ENCODE measurements at places on chromosomes 5 and 9.

GRCh38 chr5:24855485-24855884 lies 210.7 kb upstream of the CDH10 start:
- DNase-seq, result no peak

GRCh38 chr5:128300181-128300580 lies 216.6 kb downstream of the SLC12A2 start:
- no peak for DNase-seq

- DNase-seq, result no peak
Observed at GRCh38 chr5:149588936-149589335, 7.6 kb downstream of the ARHGEF37 start.

DNA sequence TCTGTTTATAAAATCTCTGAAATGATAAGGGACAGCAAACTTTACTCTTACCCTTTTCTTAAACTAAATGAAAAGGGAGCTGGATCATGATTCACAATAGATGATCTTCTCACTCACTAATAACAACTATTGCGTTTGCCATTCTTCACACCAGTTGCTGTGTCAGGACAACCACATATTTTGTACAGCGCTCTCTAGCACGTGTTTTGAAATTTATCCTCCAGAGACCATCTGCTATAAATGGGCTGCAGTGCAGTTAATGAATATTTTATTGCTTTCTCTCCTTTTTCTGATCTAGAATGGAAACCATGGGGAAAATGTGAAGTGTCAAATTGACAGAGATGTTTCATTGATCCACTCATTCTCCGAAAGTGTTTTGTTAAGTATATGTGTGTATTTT lies 258.4 kb upstream of the CCNH start:
- DNase-seq, result no peak

DNA sequence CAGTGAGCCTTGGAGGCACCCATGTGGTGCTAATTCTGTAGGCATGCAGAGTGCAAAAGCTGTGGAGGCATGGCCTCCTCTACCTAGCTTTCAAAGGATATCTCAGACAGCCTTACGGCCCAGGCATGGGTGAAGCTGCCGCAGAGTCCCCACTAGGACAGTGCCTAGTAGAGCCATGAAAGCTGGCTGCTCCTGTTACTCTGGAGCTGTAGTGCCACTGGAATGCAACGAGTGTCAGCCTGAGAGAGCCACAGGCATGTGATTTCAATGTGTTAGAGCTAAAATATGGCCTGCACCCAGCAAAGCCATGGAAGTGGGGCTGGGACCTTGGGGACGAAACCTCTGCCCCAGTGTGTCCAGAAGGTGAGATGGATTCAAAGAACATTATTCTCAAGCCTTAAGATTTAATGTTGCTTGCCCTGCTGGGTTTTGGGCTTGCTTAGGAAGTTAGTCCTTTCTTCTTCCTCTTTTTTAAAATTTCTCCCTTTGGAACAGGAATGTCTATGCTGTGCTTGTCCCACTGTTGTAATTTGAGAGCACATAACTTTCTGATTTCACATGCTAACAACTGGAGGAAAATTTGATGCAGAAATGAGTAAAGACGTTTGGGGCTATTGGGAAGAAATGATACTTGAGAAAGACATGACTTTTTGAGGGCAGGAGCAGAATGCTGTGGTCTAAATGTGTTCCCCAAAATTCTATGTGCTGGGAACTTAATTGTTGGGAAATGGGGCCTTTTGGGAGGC lies 298.4 kb downstream of the PSAT1 start:
- DNase-seq, result no peak

GRCh38 chr9:83651558-83651957 lies 28.6 kb downstream of the IDNK start:
- no peak for DNase-seq

DNA sequence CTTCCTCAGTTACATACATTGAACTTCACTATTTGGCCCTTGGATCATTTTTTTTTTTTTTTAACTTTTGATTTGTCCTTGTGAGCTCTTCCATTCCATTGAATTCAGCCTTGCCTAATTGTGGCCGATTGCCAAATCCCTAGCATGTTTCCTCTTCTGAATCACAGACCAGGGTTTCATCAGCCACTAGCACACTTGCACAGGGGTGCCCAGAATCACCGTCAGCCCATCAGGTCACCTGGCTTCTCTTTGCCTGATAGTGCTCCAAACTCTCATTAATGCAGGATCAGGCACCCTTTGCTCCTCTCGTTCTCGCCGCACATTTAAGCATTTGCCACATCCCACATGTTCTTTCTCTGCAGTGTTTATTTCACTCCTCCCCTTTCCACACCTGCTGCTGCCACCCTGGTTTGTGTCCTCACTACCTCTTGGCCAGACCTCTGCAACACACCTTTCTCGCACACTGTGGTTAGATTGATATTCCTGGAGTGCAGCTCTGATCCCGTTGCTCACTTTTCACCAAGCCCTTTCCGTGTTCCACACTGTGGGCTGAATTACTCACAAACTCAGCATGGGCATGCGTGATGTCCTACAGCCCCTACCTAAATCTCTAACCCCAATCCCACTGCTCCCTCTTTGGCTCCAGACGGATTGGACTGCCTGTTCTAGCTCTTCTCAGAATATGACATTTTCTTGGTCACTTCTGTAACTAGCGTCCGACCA lies 9.8 kb downstream of the PIK3R1 start:
- no peak for DNase-seq

DNA sequence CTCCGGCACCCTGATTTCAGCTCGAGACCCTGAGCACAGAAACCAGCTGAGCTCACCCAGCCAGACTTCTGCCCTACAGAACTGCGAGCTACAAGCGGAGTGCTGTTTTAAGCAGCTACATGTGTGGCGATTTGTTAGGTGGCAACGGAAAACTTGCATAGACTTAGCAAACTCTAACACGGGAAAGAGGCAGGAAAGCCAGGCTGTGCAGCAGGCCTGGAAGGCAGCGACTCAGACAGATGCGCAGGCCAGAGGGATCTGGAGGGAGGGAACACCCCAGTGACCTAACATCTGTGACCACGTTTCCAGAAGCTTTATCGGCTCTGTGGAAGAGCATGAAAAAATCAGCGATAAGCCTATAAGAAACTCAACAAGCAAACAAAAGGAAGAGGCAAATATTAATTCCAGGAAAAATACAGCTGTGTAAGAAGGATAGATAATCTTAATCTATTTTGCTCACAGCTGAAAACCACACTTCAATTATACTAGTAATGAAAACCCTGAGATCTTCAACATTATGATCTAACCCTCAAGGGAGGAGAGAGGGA lies 11.0 kb downstream of the UBAC1 start:
- no peak for DNase-seq

DNA sequence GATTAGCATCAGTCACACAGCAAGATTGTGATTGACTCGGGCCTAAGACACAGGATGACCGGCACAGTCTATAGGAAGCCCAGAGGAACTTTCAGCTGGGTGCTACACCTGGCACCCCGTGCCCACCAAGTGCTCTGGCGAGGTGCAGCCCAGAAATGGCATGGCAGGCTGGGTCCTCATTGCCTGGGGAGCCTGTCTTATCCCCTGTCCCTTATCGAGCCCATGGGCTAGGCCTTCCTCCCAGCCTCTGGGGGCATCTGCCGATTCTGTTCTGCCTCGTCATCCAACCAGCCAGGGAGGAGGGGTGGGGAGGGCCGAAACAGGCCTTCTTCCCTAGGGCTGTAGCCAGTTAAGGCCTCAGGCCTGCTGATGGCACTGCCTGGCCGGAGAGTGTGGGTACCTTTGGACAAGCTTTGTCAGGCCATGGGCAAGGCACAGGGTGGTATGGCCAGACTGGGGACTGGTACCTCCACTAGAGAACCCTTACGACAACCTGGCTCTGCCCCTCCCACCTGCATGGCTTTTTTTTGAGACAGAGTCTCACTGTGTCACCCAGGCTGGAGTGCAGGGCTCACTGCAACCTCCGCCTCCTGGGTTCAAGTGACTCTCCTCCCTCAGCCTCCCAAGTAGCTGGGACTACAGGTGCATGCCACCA lies 1.6 kb downstream of the GRK6 start:
- DNase-seq, result no peak

DNA sequence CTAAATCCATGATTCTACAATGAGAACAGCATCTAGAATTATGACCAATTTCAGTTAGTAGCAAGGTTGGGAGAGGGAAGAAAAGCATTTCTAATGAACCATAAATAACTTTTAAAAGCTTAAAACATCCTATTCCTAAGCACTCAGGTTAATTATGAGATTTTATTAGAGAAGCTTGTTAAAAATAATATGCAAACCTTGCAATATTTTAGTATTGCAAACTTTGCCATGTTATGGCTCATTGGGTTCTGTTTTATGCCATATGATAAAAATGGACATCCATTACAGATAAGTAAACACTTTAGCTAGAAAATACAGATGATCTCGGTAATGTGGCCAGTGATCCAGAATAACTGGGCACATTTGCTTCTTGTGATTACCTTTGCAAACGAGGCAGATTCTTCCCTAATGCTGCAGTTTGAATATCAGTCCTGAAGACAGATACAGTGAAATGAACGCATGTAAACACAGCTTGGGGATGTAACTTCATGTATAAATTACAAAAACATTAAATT lies 447.0 kb downstream of the PLK2 start:
- DNase-seq, result no peak

GRCh38 chr9:77798140-77798539 lies 150.0 kb upstream of the GNA14 start:
- DNase-seq, result no peak

DNA sequence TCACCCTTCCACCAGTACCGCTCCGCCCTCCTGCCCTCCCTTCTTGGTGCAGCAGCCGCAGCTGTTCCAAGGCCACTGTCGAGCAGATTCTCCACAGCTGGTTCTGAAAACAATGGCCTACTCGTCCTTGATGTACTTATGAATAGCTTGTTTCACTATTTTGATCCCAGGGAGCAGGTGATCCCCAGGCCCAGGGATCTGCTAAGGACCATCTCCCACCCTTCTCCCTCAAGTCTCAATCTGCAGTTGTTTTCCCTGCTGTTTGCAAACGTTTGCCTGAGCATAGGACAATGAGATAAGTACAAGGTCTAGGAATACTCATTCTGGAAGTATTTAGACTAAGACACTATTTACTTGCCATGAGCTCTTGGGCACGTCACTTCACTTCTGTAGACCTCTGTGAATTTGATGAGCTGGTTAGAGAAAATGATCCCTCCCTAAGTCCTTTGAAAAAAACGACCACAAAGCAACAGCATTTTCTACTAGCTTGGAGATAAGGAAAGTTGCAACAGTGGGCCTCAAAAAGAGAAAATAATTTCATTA lies 1.8 kb downstream of the LURAP1L start:
- DNase-seq, result no peak

DNA sequence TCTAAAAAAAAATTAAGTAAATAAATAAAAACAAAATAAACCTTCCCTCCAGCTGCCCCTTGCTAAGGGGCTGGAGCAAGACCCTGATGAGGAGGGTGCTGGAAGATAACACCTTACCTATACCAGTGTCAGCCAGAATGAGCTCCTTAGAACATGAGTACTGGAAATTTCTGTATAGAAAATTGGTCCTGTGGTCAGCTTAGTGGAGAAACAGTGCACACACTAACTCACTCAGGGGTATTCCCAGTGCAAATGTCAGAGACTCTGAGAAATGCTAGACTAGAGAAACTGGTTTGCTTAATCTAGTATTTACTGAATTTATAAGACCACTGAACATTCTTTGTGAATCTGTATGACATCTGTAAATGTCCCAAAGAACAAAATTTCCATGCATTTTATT lies 62.1 kb upstream of the CTXN3 start:
- no peak for DNase-seq

DNA sequence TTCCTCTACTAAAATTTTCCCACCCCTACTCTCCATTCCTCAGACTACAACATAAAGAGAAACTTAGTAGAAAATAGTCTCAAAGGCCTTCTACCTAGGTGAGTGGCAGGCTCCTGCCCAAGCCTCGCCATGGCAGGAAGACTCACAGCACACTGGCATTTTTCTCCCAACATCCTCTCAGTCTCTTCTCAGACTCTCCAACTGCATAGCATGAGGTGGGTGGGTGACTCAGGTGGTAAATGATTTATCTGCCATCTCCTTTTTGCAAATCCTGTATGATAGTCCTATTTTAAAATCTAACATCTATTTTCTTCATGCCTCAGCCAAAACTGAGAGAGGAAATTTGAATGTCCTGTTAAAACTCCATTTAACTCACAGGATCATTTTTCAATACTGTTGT lies 33.5 kb upstream of the GRIA1 start:
- DNase-seq, result no peak

DNA sequence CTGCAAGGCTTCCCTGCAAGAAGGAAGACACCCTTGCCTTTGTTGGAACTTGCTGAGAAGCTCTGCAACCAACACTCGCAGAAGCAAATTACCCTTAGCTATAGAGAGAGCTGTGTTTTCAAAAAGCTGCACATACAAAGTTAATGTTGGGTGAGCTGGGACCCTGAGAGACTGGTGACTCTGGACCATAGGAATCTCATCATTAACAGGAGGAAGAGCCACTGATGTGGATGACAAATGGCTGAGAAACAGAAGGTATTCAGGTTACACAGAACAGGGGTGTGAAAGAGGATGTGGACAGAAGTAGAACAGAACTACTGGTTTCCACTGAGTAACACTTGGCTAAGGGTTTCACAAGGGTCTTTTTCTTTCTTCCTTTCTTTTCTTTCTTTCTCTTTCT lies 493.5 kb downstream of the IRX1 start:
- no peak for DNase-seq

DNA sequence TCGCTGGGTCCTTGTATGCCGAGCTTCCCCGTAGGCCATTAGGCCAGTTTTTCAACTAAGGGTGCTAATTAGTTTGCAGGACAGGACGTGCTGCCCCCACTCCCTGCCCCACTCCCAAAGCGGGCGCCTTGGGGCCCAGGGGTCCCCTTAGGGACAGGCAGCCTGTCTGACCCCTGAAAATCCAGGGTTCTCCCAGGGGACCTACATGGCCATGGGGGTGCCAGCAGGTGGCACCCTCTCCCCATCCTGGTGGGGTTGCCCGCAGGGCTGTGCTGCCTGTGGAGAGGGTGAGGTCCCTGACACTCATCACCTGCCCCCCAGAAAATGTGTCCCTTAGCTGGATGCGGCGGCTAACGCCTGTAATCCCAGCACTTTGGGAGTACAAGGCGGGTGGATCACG lies 8.5 kb upstream of the CCDC187 start:
- no peak for DNase-seq

DNA sequence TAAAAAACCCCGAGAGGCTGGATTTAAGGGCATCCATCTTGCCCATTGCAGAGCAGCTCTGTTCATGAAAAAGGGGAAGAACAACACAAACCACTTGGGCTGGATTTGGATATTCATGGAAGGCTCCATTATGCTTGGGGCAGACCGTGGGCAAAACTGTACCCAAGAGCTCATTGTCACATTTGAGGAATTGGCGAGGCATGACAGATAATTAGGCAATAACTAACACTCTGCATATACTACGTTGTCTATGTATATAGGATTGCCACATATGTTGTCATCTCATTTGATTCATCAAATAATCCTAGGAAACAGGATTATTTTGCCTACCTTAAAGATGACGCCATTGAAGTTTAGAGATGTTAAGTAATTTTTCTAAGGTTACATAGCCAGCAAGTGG lies 255.4 kb downstream of the SMARCA2 start:
- DNase-seq, result no peak

DNA sequence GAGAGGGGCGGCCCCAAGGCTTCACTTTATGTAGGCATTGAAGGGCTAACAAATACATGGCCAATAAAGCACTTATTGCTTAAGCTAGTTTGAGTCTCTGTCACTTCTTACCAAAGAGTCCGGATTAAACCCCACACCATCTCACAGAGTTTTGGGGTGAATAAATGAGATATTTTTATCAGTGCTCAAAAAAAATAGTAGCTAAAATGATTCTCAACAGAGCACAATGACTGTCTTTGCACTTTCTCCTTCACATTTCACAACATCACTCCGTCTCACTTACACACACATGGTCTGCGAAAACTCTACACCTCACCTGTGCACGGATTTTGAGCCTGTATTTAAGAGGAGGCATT lies 92.9 kb downstream of the LMX1B start:
- DNase-seq, result no peak

- no peak for DNase-seq
Observed at GRCh38 chr9:108727580-108728111, 128.1 kb downstream of the ACTL7B start.

Measured in NCI-H1105 (cell line).